ENCODE measurements at places on chromosomes 11 and 22.
A peak's percentile ranks its signal among the peaks of the same experiment; 100 is the strongest.

GRCh38 chr11:72354356-72355115 lies 79.8 kb downstream of the CLPB start:
- DNase-seq: no peak

GRCh38 chr22:17007852-17008731 lies at the start of gene GAB4:
GAB4 (minus strand) TSS chr22:17008222; CDS start chr22:17008114, 108 bp downstream.
- DNase-seq: no peak

DNA sequence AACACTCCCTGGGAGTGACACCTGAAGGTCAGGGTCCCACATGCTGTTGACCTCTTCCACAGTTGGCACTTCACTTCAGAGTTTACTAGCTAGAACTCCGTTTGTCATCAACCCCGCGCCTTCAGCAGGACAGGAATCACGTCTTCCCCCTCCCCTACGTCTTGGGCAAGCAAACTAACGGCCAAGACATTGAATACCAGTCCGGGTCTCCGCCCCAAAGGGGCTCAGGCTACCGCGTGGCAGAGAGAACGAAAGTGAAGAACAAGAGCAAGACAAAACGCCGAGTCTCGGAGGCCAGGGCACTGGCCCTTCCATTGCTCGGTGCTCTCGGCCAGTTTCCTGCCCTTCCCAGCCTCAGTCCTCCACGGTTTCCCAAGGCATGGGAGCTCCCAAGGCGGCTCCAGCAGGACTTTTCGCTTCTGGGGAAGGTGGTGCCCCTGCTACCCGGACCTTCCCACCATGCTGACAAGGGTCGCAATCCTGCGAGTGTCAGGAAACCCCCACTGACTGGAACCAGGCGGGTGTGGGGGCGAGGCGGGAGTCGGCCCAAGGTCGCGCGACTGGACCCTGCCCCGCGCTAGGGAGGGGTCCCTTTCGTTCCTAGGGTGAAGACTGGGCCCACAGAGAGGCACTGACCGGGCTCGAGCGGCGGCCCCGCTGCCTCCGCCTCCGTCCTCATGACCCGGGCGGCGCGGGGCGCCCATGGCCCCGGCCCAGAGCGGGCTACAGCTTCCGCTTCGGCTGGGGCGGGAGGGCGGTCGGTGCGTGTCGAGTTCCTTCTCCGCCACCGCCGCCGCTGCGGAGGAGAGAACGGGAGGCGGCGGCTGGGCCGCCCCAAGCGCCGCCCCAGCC lies at the start of gene GUCD1:
GUCD1 (minus strand) TSS at position 826 of the 852 bp plus-strand sequence; CDS start at position 679, 147 bp downstream.
- DNase-seq: peak; percentile 67

DNA sequence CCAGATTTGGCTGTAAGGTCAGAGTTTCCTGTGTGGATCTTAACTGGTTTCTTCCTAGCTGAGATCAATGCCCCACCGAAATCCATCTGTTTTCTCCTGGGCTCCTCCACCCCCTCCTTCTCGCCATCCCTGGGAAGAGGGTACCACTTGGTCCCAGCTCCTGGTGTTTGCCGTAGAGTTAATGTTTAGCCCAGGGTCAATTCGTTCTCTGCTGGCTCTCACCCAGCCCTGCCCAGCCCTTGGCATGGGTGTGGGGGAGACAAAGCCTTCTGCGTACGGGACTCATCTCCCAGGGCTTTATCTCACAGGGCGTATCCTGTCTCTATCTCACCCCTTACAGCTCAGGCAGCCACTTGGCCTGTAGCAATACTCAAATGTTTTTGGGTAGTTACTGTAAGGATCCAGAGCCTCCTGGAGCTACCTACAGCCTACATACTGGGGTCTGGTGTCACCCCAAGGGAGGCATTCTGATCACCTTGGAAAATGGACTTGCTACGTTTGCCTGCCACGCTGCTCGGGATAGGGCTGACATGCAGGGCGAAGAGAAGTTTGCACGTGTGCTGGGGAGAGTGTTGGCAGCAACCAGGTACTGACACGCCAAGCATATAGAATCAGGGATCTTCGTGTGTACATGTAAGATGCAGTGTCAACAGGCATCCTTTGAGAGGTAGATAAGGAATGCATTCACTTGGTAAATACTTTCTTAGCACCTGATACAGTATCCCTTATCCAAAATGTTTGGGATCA lies 66.1 kb downstream of the SCN3B start:
- no peak for DNase-seq

DNA sequence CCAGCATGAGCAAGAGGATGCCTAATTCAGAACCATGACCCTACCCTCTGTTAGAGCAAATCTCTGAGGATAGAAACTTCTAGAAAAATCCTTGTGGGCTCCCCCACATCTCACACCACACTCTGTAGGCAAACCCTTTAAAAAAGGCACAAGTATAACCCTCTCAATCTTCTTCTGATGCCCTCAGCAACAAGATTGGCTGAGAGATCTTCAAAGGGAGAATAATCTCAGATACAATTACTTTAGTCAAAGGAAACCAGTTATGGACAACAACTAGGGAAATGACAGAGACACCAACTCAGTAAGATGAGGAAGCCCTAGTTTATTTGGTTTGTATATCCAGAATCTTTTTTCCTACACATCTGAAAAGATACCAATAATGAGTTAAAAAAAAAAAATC lies 49.2 kb downstream of the LIF start:
- DNase-seq: no peak

DNA sequence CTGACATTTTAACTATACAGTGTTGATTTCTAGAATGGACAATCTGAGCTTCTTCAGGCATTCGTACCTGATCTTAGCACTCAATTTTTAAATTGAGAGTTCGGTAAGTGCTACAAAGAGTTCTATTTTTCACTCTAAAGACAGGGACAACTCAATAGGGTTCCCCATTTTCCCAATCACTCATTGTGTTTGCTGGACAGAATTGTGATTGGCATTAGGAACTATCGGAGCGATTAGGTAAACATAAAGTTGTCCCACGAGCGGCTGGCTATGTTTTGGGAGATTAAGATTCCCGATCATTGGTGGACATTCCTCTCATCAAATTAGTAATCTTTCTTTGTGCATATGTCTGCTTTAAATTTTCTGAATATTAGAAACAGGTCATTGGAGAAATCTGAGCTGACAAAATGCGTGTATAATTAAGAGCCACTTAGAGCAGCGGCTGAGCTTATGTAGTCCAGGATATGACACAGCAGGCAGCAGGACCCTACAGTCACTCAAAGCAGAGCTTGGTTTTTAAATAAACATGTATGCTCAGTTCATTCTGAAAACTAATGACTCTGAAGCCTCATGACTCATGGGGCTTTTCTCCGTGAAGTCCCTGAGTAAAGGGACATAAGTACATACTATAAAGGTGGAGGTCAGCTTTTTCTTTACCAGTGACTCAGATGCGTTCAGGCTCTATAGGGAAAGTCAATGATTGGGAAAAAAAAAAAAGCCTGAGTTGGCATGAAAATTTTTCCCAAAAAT lies 109.4 kb downstream of the GRIA4 start:
- no peak for DNase-seq

DNA sequence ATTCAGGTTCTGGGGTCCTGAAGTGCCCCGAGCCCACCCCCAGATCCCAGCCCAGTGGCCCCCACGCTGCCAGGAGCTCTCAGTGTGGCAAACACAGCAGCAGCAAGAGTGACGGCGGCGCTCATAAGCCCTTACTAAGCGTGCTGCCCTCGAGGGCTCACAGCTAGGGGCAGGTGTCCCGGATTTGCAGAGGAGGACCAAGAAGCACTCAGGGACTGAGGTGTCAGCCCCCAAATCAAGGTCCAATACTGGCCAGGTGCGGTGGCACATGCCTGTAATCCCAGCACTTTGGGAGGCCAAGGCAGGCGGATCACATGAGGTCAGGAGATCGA lies 25.4 kb downstream of the CELSR1 start:
- no peak for DNase-seq

DNA sequence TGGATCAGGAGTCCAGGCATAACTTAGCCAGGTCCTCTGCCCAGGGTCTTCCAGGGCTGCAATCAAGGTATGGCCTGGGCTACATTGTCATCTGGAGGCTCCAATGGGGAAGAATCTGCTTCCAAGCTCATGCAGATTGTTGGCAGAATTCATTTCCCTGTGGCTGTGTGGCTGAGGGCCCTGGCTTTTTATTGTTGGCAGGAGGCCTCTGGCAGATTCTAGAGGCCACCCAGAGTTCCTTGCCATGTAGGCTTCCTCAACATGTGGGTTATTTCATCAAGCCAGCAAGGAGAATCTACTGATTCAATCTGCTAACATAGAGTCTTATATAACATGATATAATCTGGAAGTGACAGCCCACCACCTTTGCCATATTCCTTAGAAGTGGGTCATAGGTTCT lies 16.4 kb upstream of the EP300 start:
- DNase-seq: no peak

- DNase-seq: no peak
Measured at GRCh38 chr11:20627026-20627425, 27.6 kb downstream of the SLC6A5 start.

- DNase-seq: no peak
Measured at GRCh38 chr11:76313271-76313670, 67.7 kb downstream of the THAP12 start.

DNA sequence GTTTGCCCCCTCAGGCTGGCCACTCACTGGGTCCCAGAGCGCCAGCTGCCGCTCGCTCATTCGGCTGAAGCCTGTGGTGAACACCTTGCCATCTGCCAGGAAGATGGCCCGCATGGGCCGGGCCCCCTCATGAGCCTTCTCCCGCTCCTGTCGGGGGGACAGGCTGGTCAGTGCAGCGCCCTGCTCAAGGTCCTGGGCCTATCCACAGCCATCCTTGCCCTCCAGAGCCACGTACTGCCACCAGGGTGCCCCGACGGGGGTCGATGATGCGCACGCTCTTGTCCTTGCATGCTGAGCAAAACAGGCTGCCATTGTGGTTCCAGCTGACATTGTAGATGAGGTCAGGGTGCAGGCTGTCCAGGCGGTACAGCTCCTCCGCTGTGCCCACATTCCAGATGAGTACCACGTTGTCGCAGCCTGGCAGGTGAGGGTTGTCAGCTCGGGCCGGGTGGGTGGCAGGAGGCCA lies 2.1 kb downstream of the CORO1B start:
- DNase-seq: no peak

- peak; percentile 50 for DNase-seq
Measured at GRCh38 chr11:64268893-64269539, 15.4 kb downstream of the BAD start.

- DNase-seq: peak; percentile 15
Measured at GRCh38 chr11:33256031-33256812, 959 bp upstream of the HIPK3 start.

- DNase-seq: no peak
Measured at GRCh38 chr11:101327908-101328307, 198.3 kb upstream of the PGR start.

DNA sequence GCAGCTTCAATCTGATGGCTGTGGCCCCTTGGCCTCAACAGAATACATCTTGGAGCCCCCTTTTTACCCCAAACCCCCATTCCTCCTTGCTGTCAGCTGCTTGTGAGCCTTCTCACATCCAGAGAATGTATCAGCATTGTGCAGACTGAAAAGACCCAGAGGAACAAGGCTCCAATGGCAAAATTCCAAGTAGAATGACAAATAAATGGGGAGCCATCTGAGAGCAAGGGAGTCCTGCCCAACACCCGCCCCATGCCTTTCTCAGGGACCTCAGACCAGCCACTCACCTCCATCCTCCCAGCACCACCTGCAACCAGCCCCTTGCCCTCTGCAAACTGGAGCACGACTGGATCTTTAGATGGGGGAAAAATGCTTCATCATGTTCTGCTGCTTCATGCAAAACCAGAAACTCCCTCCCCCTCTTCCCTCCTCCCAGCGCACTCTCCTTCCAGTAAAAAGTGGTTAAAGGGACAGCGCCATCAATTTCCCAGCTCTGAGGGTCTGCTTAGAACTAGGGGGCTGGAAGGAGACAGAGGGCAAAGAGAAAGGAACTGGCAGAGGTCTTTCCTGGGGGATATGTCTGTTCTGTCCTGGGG lies 2.2 kb upstream of the NEFH start:
- no peak for DNase-seq

DNA sequence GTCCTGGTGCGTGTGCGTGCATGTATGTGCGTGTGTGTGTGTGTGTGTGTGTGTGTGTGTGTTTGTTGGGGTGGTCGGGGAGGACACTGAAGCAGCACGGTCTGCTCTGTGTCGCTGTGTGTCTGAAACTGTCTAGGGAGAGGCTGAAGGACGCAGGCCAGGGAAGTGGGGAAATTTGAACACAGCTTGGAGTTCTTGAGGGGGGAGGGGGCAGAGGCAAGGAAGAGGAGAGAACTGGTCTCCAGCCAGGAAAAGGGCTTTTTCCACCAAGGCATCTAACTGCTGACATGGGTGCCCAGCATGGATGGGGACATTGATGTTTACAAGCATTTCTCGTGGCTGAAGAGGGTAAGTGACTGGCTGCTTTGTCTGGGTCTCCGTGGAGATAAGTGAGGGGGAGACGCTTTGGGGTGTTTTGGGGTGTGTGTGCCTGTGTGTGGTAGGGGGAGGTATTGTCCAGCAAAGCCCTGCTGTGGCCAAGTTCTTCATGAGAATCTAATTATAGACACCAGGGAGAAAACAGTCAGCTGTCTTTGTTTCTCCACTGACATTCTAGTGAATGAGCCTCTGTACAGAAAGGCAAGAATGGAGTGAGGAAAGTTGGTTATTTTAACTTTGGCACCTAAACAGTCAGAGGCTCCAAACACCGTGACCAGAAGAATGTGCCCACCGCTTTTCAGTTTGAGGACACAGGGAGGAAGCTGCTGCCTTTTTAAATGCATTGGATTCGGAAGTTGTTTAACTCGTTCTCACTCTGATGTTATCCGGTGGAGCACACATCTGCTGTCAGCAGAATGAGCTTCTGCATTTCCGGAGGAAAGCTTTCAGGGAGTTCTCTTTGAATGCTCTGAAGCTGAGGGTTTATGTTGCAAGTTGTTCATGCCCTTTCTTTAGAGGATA lies 63.7 kb downstream of the PPFIBP2 start:
- DNase-seq: peak; percentile 15

DNA sequence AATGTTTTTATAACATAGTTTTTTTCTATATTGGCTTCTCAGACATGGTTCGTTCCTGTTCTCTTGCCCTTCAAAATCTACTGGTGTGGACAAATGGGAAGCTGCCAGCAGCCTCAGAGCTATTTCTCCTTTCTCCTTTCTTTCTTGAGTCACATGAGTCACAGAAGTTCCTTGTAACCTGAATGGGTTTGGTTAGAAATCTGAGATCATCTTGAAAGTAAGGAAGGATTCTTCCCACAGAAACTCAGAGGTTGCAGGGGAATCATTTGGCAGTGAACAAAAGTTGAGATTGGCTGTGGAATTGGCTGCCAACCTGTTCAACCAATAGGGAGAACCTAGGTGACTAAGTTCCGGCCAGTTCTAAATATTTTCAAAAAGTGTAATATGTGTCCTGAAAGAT lies 12.5 kb downstream of the PLET1 start:
- no peak for DNase-seq

- no peak for DNase-seq
Measured at GRCh38 chr11:122202161-122202950, 86.3 kb upstream of the BLID start.
